ENCODE measurements at places on chromosomes 1 and 21.

GRCh38 chr1:63122079-63122478, 200.3 kb upstream of the FOXD3 start:
- DNase-seq, result no peak

GRCh38 chr1:152855661-152856060, 4.1 kb upstream of the LCE7A start:
- no peak for DNase-seq

GRCh38 chr1:83697220-83697619, 301.7 kb downstream of the TTLL7 start:
- no peak for DNase-seq

DNA sequence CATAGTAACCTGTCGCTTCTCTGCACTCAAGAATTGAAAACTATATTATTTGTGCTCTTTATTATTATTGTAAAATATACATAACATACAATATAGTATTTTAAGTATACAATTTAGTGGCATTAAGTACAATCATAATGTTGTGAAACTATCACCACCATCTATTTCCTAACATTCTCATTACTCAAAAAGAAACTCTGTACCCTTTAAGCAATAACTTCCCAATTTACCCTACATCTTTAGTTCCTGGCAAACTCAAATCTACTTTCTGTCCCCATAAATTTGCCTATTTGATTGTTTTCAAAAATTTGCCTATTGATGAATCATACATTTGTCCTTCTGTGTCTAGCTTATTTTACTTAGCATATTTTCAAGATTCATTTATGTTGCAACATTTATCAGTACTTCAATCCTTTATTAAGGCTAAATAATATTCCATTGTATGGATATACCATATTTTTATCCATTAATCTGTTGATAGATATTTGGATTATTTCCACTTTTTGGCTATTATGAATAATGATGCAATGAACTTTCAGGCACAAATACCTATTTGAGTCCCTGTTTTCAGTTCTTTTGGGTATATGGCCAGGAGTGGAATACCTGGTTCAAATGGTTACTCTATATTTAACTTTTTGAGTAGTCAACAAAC, 99.6 kb upstream of the DMRTA2 start:
- no peak for DNase-seq

- no peak for DNase-seq
These were observed 259.9 kb downstream of the HHIPL2 start for GRCh38 chr1:222288053-222288452.

DNA sequence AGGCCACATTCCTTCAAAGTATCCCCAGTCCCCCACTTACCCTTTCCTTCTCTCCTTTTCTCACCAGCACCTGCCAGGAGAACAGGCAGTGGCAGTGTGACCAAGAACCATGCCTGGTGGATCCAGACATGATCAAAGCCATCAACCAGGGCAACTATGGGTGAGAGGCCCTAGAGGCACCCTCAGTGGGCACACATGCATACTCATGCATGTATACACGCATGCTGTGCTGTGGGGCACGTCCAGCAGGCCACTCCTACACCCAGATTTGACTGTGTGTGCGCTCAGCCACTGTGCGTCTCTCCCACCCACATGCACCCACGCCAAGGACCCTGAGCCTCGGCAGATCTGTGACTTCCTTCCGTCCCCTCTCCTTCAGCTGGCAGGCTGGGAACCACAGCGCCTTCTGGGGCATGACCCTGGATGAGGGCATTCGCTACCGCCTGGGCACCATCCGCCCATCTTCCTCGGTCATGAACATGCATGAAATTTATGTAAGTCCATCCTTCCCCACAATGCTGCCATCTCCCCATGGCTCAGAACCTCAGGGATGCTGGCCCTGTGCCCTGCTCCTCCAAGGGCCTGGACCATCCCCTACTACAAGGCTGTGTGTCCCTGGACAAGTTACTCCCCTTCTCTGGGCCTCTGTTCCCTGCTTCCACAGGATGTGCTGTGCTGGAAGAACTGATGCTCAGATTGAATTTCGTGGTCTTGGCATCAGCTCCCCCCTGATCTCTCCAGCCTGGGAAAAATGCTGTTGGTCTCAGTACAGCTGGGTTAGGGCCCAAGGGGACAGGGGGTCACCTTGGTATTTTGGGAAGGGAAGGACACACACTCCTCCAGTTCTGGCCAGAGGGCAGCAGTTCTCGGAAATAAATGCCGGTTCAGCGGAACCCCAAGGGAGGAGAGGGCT, 7.0 kb downstream of the TINAGL1 start:
- DNase-seq, result no peak

Measured in upper lobe of left lung (tissue), 6 donors.